ENCODE measurements at places on chromosomes 4 and X.

GRCh38 chr4:176186067-176186466 lies 9.3 kb downstream of the SPATA4 start:
- no peak for DNase-seq
- no peak overlapping the region for H3K27ac ChIP-seq
- H3K27me3 ChIP-seq, result peaks cover 27% of the 10 kb centered on the region
- peaks cover 2% of the 10 kb centered on the region for H3K4me1 ChIP-seq

- no peak overlapping the region for H3K4me3 ChIP-seq
- no peak overlapping the region for H3K27ac ChIP-seq
- no peak for DNase-seq
- H3K27me3 ChIP-seq, result no peaks in the 10 kb centered on the region
- no peaks in the 10 kb centered on the region for H3K36me3 ChIP-seq
- peaks cover 4% of the 10 kb centered on the region for H3K4me1 ChIP-seq
Measured at GRCh38 chr4:142497606-142498005, 348.5 kb downstream of the INPP4B start.

DNA sequence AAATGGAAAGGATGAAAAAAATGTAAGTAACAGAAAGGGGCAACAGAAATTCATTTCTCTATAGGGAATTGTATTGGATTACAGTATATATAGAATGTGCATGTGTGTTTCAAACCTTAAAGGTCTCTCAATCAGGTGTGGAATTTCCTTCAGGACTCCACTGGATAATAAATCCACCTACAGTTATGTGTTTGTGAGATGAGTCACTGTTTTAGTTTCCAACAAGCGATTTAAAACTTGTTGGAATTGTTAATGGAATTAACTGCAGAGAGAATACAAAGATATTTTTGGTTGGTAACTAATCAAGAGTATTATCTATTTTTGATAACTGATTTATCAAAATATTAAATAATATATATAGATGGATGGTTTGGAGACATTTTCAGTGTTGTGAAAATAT lies 32.8 kb downstream of the CEP44 start:
- DNase-seq, result no peak
- H3K4me3 ChIP-seq, result no peak overlapping the region
- H3K36me3 ChIP-seq, result peaks cover 14% of the 10 kb centered on the region
- no peaks in the 10 kb centered on the region for H3K27me3 ChIP-seq
- H3K27ac ChIP-seq, result no peak overlapping the region
- H3K4me1 ChIP-seq, result peaks cover 3% of the 10 kb centered on the region

GRCh38 chrX:42832764-42833549 lies 55.0 kb upstream of the PPP1R2C start:
- H3K27ac ChIP-seq, result no peak overlapping the region
- H3K4me1 ChIP-seq, result no peaks in the 10 kb centered on the region
- no peak for DNase-seq
- H3K4me3 ChIP-seq, result no peak overlapping the region

DNA sequence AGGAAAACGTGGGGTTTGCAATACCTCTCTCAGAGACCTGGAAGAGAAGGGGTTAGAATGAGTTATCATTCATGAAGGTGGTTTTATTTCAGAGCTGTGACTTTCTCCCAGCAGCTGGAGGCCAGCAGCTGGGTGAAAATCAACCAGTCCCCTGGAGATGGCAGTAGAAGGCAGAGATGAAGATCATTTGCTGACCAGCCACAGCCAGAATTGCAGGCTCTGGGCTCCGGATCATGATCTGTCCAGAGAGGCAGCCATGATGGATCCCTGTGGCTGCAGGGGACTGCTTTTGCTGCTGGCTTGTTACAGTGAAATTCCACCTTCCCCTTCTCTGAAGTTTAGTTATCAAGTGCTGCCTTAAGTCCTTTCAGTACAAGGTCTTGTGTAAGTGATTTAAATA lies 46.9 kb upstream of the TAB3 start:
- no peak for DNase-seq
- no peaks in the 10 kb centered on the region for H3K4me1 ChIP-seq
- no peak overlapping the region for H3K4me3 ChIP-seq
- H3K27ac ChIP-seq, result no peak overlapping the region
- H3K36me3 ChIP-seq, result no peaks in the 10 kb centered on the region
- peaks cover 3% of the 10 kb centered on the region for H3K27me3 ChIP-seq

- H3K36me3 ChIP-seq, result no peaks in the 10 kb centered on the region
- peaks cover 13% of the 10 kb centered on the region for H3K4me1 ChIP-seq
- H3K27me3 ChIP-seq, result peaks cover 41% of the 10 kb centered on the region
Measured at GRCh38 chr4:90127223-90127705, at the start of gene CCSER1. CCSER1 (plus strand) TSS chr4:90127394.

GRCh38 chrX:29911673-29912072 lies 303.7 kb upstream of the MAGEB2 start:
- no peak overlapping the region for H3K4me3 ChIP-seq
- H3K36me3 ChIP-seq, result no peaks in the 10 kb centered on the region
- no peak overlapping the region for H3K27ac ChIP-seq
- no peaks in the 10 kb centered on the region for H3K4me1 ChIP-seq
